Tracheal epithelial cell (primary cell): ENCODE measurements at places on chromosomes 2 and 18. TPM values are rescaled to one million over a fixed set of nuclear protein-coding genes. Genes with fewer than 3 reads are reported as not detected.

Gene COA5
- 11.6 and 17.5 TPM in 2 replicates for total RNA-seq

Gene PSMA8
- not detected in 2 replicates for total RNA-seq

Gene PREB
- total RNA-seq: 35.0 and 43.6 TPM in 2 replicates

Gene KIF1A
- 0.72 TPM in 1 of 2 replicates, not detected in the other for total RNA-seq

Gene CNGA3
- not detected in 2 replicates for total RNA-seq

Gene TGFA
- total RNA-seq: 99.1 and 248 TPM in 2 replicates

Gene SH3RF3
- under 0.01 and 0.24 TPM in 2 replicates for total RNA-seq

Gene IKZF2
- total RNA-seq: 7.0 TPM in 2 replicates

Gene MLPH
- total RNA-seq: 9.9 and 16.4 TPM in 2 replicates

Gene CTAGE1
- not detected in 2 replicates for total RNA-seq

Gene LIMS1
- total RNA-seq: 52.2 and 111 TPM in 2 replicates

Gene ST3GAL5
- total RNA-seq: 13.6 and 14.2 TPM in 2 replicates

Gene ALK
- total RNA-seq: not detected in 2 replicates

Gene HOXD1
- 0.21 and 1.7 TPM in 2 replicates for total RNA-seq

Gene SMAD7
- total RNA-seq: 11.9 and 31.3 TPM in 2 replicates

Gene GALNT3
- 63.1 and 78.2 TPM in 2 replicates for total RNA-seq

Gene CNDP1
- not detected in 2 replicates for total RNA-seq

Gene KCNG2
- total RNA-seq: not detected in 2 replicates

Gene ERBB4
- under 0.01 and 0.24 TPM in 2 replicates for total RNA-seq

Gene FAHD2A
- 25.6 and 38.3 TPM in 2 replicates for total RNA-seq

Gene GPR45
- total RNA-seq: not detected in 2 replicates

Gene IL1R2
- total RNA-seq: 8.9 TPM in 1 of 2 replicates, not detected in the other

Gene ANKRD53
- under 0.01 TPM in 1 of 2 replicates, not detected in the other for total RNA-seq

Gene CABYR
- total RNA-seq: 1.9 and 2.3 TPM in 2 replicates

Gene RNU2-63P
- not detected in 2 replicates for total RNA-seq

Gene SIX3
- not detected in 2 replicates for total RNA-seq

Gene ZNF892
- 4.5 and 7.2 TPM in 2 replicates for total RNA-seq

Gene TM4SF20
- not detected in 2 replicates for total RNA-seq

Gene TLX2
- total RNA-seq: not detected in 2 replicates

Gene UGT1A8
- under 0.01 and 0.43 TPM in 2 replicates for total RNA-seq

Gene COBLL1
- total RNA-seq: 6.7 and 10.4 TPM in 2 replicates

Gene L3MBTL4
- 0.21 and 1.9 TPM in 2 replicates for total RNA-seq

Gene C2orf80
- not detected in 2 replicates for total RNA-seq

Gene ELOA2
- not detected in 2 replicates for total RNA-seq

Gene MAPK4
- 0.48 TPM in 1 of 2 replicates, not detected in the other for total RNA-seq

Gene TMEFF2
- under 0.01 TPM in 1 of 2 replicates, not detected in the other for total RNA-seq

Gene VSNL1
- 6.4 and 8.7 TPM in 2 replicates for total RNA-seq

Gene COL4A4
- under 0.01 and 1.9 TPM in 2 replicates for total RNA-seq

Gene REG1B
- total RNA-seq: not detected in 2 replicates

Gene HES6
- total RNA-seq: 8.9 and 26.6 TPM in 2 replicates

Gene SERPINB7
- total RNA-seq: 35.4 and 53.0 TPM in 2 replicates

Gene DSG4
- not detected in 2 replicates for total RNA-seq

Gene FMNL2
- 28.3 and 39.8 TPM in 2 replicates for total RNA-seq
